Stimulated activated CD8-positive, alpha-beta memory T cell treated with anti-CD3 and anti-CD28 coated beads, Interleukin-15, amount 100 ng/mL, for 48 hours (primary cell): ENCODE measurements at places on chromosomes 6 and 20.

DNA sequence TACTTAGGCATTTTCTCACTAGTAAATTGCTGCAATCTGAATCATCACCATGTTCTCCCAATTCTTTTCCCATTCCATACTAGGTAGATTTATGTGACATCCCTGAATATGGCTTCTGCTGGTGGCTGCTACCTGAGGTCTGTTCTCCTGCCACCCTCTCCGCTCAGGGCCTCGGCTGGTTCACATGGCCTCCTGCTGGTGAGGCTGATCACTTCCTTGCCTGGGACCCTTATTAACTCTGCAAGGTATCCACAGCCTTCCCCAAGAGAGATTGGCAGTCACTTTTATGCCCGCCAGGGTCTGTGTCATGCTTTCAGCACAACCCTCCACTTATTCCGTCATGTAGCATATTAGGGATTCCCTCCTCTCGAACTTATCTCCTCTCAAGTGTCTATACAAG lies 424.5 kb upstream of the FLRT3 start:
- no peak for DNase-seq

DNA sequence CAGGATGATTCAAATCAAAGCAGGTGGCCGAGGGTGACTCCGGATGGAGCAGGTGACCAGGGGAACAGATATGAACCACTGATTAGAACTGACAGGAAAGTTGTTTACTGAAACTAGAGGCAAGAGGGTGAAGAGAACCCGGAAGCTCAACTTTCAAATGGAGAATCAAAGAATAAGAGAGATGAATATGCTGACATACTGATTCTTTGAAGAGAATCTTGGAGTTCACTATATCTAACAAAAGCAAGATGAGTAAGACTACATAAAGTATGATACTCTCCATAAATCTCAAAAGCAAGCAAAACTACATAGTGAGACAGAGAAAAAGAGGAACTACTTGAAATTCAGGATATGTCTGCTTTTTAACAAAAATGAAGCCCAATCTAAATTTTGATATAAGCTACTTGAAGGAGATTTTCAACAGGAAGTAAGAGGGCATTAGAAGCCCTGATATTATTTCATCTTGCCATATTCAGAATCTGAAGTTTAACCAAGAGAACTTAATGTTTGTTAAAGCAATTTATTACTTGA lies 4.0 kb upstream of the UBD start:
- no peak for DNase-seq

GRCh38 chr20:13222319-13222716 lies 1.2 kb downstream of the ISM1 start:
- DNase-seq, result no peak

DNA sequence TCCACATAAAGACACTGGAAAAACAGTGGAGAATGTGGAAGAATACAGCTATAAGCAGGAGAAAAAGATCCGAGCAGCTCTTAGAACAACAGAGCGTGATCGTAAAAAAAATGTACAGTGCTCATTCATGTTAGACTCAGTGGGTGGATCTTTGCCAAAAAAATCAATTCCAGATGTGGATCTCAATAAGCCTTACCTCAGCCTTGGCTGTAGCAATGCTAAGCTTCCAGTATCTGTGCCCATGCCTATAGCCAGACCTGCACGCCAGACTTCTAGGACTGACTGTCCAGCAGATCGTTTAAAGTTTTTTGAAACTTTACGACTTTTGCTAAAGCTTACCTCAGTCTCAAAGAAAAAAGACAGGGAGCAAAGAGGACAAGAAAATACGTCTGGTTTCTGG lies 57.1 kb downstream of the MAP3K4 start:
- no peak for DNase-seq

GRCh38 chr6:8054276-8054675 lies 9.9 kb downstream of the BLOC1S5 start:
- DNase-seq, result no peak

DNA sequence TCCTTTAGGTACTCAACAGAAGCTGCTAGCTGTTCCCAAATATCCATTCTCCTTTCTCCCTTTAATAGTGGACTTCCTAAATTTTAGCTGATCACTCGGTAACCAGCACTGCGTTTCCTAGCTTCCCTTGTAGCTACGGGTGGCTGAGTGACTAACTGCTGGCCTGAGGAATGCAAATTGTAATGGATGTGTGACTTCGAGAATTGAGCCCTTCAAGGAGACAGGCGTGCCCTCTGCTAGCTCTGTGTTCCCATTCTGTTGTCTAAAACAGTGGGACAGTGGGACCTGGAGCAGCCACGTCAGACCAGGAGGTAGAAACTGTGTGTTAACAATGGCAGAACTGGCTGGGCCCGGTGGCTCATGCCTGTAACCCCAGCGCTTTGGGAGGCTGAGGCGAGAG lies 56.5 kb downstream of the SCML4 start:
- DNase-seq, result no peak

- no peak for DNase-seq
Observed at GRCh38 chr6:145749632-145750031, 14.3 kb upstream of the EPM2A start.

DNA sequence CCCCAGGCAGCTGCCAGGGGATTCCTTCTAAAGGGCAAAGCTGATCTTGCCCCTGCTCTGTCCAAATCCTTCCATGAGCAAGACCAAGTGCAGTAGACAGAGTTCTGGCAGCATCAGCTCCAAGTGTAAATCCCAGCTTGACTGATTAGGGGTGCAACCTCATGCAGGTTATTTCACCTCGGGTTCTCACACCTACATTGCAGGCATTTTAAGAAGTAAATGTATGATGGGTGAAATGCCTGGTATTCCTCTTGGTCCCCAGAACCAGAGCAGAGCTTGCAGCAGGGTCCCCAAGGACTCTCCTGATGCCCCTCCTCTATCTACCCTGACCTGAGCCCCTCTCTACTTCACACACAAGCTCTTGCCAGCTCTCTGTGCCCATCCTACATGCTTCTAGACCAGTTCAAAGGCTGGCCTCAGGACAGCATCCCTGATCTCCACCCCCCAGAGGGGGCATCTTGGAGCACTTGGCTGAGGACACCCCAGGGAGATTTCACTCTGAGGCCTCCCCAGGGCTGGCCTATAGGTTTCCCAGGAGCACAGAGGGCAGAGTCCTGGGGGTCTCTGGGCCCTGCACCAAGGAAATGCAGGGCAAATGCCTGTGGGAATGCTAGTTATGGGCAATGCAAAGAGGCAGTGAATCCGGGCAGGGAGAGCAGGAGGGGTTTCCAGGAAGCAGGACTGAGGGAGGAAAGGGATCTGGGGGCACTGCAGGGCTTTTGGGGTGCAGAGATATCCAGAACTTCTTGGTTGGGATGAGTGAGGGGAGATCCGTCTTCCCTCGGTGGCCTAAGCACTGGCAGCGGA lies 1.0 kb downstream of the LZTS3 start:
- no peak for DNase-seq

DNA sequence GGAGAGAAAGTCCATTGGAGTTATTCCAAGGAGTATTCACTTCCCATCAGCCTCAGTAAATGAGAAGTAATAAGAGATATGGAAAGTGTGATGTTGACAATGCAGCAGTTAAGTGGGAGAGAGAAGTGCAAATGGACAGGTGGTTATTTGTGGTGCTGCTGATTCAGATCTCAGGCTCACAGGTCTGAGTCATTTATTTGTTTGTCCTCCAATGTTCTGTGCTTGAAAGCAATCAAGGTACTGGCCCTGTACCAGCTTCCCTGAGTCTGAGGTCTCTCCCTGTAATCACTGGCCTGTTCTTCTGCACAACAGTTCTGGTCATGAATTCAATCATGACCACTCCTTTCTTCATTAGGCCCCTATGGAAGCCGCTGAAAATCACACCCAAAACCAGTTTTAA lies 827.7 kb downstream of the MAFB start:
- DNase-seq, result no peak

DNA sequence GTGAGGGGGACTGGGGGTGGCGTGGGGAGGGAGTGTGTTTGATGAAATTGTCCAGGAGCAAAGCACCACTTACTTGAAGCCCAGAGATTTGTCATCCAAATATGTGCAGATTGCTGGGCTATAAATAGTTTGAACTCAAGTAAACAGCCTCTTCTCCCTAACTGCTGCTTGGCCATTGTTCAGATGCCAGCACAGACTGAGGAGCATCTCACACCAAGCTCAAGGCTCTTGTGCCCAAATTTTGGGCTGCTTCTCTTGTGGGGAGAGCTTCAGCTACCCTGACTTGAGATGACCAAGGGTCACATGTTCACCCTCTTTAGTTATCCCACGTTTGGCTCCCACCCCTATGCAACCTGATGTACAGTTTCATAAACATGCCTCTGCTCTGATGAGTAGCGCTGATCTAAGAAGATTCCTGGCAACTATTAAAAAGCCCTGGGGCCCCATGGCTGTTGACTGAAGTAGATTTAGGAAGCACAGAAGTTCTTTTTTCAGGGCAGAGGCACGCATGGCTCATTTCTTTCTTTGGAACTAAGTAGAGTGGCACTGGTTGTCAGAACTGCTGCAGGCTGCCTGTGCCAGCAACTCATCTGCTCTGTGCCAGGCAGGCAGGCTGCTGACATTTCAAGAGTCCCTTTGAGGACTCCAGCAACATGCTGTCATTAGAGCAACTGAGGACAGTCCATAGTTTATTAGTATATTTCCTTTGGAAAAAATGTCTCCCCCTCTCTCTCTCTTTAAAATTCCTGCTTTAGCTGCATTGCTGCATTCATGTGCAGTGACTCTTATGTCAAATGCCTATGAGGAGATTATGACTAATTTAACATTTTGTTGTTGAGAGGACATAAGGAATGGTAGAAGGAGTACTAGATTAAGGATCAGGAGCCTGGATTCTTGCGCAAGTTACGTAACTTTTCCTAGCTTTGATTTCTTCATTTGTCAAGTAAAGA lies 9.6 kb upstream of the PKIG start:
- DNase-seq, result no peak

DNA sequence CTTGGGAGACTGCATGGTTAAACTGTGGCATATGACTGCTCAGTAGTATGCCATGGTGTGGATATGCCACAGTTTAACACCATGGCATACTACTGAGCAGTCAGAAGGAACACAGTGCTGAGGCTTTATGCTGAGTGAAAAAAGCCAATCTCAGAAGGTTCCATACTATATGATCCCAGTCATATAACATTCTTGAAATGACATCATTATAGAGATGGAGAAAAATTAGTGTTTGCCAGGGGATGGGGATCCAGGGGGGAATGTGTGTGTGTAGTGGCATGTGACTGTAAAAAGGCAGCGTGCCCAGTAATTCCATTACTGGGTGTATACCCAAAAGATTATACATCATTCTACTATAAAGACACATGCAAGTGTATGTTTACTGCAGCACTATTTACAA lies 85.8 kb downstream of the FOXF2 start:
- DNase-seq, result no peak

DNA sequence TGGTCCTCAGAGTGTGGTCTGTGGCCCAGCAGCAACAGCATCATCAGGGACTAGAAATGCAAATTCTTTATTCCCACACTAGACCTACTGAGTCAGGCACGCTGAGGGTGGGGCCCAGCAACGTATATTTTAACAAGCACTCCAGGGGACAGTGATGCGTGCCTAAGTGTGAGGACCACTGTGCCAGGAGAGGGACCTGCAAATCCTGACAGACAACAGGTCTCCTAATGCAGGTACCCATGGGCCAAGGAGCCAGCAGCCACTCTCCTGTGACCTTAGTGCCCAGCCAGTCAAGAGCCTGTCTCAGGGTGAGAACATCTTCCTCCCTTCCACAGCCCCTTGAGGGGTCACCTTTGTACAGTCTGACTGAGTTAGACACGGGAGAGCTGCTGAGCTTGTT lies 8.0 kb upstream of the MYLK2 start:
- no peak for DNase-seq

GRCh38 chr20:13118676-13119075 lies 102.4 kb upstream of the ISM1 start:
- no peak for DNase-seq

- DNase-seq, result no peak
Observed at GRCh38 chr6:110882274-110882619, 7.7 kb downstream of the AMD1 start.

DNA sequence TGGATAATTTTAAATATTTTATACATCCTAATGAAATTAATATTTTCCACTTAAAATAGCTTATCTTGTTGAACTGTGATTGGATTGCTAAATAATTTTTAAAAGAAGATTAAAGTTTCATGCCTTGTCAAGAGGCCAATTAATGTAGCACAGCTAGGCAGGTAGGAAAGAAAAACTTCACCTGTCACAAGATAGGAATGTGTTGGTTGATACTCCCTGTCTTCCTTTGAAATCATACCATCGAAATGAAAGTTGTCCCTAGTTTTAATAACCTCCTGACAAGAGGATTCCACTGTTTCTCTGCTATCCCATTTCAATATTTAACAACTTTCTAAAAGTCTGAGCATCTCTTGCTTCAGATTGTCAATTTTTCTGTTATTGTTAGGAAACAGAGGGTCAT lies 80.8 kb downstream of the BMP6 start:
- DNase-seq, result no peak

DNA sequence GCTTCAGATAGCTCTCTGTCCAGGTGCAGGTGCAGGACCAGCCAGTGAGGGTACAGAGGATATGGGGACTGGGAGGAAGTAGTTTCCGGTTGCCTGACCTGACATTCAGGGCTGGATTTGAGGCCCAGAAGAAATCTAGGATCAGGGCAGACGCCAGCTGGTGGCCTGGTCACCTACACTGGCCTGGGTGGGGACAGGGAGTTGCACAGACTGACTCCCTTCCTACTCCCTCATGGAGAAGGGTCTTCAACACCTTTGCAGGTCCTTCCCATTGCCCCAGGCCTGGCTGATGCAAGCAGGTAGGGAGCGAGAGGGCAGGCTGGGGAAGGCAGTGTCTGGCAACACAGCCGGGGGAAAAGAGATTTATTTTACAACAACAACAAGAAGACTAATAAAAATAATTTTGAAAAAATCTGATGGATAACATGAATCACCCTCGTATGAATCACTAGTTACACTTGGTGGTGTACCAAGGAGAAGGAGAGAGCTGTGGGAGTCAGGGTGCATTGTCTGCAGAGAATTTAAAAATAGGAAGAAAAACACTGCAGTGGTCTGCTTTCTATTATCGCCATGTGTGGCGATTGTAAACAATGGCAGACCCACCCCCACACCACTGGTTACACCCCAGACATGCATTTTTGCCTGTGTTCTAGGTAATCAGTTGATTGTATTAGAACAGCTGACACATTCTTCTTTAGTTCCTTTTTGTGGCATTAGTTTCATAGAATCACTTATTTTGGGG lies 62.3 kb upstream of the SNX9 start:
- DNase-seq, result no peak

DNA sequence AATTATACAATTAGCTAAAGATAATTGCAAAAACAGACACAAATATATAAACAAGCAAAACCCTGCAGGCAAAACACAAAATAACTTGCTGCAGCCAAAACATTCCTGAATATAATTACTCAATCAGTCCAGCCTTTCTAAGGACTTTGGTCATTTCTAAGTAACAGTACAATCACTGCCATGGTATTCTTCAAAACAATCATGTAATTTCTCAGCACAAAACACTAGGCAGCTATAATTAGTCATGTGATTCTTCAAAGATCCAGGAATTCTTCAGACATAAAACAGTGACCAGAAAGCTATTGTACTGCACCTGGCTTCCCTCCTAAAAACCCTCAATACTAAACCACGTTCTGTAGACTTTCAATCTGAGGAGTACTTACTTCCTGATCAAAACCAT lies 881.1 kb downstream of the EPHA7 start:
- no peak for DNase-seq

- no peak for DNase-seq
Observed at GRCh38 chr6:142907544-142907943, 37.4 kb downstream of the HIVEP2 start.

GRCh38 chr20:39123185-39123557 lies 161.0 kb downstream of the DHX35 start:
- no peak for DNase-seq

GRCh38 chr6:20755631-20756030 lies 221.4 kb downstream of the CDKAL1 start:
- DNase-seq, result no peak
